ENCODE measurements at places on chromosomes 2 and 18. TPM values are rescaled to one million over a fixed set of nuclear protein-coding genes. Genes with fewer than 3 reads are reported as not detected.

Gene POTEJ
- 0.06 TPM for total RNA-seq

DNA sequence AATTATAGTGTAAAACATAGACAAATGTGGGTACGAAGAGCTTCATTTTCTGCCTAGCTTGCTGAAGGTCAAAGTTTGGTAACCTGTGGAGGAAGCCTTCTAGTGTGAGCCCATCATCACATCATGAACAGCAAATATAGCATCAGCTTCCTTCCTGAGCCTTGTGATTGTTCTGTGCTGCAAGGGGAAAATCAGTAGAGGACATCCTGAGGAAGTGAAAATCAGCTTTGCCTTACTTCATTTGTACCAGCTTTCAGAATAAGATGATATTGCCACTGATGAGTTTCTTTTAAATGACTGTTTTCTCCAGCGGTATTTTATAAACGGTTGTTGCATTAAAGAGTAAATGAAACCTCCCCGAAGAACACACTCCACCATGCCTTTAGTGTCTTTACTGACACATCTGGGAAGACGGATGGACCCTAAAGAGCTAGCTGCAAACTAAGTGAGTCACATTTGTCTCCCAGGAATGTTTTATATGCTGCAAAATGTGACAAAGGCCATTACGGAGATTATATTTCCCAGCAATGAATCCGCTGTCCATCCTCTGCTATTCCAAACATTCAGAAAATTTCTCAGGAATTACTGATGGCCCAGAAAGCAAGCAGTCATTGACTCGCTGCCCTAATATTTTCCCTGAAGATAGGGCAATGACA is 1272.8 kb downstream of the SUCLG1 start:
- DNase-seq = no peak

DNA sequence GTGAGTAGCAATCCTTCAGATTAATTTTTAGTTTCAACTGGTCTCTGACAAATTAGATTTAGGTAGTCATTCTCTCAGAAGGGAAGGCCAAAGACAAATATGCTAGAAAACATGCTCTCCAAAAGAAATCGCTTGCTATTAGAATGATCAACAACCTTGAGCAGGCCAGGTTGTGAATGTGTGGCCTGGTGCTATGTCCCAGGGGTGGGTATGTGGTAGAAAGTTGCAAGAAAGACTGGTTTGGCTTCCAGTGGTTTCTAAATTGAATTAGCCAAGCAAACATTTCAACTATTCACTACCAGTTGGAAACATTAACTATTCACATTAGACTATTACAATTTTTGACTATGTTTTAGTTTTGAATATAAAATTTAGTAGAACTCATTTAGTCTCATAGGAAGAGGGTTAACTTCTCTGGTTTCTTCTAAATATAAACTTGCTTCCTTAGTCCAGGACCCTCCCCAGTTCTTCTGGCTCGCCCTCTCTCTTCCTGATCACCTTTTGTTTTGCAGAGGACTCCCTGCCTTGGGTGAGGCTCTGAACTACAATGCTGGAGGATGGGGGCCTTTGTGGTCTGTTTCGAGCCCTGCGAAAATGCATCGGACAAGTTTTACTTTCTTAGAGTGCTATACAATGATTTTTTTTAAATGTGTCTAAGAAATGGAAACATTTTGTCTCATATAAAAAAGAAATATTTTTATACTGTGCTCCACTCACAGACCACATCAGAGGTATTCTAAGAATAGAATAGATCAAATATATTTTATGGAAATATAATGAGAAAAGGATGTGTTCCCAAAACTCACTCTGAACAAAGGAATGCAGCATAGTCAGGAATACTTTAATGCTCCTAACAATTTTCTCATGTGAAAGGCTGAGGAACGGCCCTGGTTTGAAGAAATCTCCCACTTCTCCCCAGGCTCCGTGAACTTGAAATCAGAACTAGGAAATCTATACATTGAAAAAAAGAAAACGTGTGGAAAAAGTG is 375.0 kb upstream of the ZEB2 start:
- no peak for DNase-seq

- peak; percentile 24 for DNase-seq
Observed at GRCh38 chr2:172655091-172655837, 80.4 kb upstream of the RAPGEF4 start.

DNA sequence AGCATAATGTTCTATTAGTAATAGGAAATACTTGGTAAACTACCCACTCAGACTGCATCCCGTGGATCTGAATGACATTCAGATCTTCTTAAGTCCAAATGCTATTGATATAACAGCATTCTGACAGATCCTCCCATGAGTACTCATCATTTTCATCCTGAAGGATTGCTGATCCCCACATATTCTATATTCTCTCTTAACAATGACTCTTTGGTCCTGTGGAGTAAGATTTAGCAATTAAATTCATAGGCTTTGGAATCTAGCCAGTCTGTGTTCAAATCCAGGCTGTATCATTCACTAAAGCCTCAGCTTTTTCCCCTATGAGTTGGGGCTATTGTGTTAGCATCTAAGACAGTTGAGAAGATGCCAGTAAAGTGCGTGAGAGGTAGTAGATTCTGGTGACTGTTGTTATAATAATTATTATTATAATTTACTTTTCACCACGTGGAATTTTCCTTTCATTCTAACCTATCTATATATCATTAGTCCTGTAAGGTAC is 591.3 kb upstream of the SYT4 start:
- DNase-seq = no peak

DNA sequence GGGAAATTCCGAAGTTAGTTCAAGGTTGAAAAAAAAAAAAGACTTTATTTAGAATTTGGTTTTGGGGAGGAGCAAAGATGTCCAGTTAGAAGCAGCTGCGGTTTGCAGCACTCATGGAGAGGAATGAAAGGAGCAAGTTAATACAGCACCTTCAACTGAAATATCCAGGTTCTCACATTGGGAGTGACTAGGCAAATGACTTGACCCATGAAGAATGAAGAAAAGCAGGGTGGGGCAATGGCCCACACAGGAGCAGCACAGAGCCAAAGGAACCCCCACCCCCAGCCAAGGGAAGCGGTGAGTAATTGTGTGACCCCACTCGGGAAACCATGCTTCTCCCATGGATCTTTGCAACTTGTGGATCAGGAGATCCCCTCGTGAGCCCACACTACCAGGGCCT is 32.8 kb downstream of the ZNF892 start:
- no peak for DNase-seq

Gene PTPRN
- total RNA-seq = 0.21 TPM

- no peak for DNase-seq
Observed at GRCh38 chr2:204842068-204842467, 296.8 kb downstream of the PARD3B start.
